Activated naive CD8-positive, alpha-beta T cell treated with anti-CD3 and anti-CD28 coated beads, Interleukin-2, amount 10 ng/mL, durations not matched to agents 7 days and 5 days (primary cell): ENCODE measurements at places on chromosomes 7 and 10. TPM values are rescaled to one million over a fixed set of nuclear protein-coding genes. Genes with fewer than 3 reads are reported as not detected.

DNA sequence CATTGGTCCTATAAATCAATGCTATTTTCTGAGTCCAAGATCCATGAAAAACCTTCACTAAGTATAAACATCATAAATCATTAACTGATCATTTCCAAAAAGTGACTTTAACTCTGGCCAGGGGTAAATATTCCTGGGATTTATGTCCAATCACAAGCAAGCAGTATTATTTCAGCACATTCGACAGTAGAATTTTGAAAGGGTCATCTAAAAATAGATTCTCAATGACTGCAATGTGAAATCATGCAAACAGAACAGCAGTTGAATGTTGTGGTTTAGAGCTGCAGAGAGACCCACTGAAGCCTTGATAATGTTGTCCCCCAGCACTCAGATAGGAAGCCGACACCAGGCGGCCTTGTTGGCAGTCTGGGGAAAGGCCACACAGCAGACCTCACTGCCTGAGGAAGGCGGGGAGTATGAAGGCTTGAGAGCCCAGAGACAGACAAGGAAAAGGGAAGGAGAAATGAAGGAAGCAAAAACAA, 38.1 kb downstream of the FAM107B start:
- H3K36me3 ChIP-seq: no peaks in the 10 kb centered on the region
- peaks cover 5% of the 10 kb centered on the region for H3K4me1 ChIP-seq
- no peak overlapping the region for H3K27ac ChIP-seq
- H3K4me3 ChIP-seq: no peak overlapping the region
- no peak for DNase-seq

DNA sequence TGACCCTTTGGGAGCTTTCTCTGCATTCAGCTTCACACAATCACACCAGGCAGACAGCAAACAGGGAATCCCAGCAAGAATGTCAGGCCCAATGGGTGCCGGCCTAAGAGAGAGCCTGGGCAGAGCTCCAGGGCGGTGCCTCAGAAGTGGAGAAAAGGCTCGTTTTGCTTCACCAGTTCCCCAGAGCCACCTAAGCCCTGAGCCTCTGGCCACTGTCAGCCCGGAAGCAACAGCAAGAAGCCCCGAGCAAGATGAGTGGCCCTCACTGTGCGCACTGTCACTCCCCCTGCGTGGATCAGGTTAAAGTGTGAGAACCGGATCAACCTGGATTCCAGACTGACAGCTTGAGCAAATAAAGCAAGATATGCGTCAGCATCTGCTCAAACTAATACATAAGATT, 14.7 kb downstream of the CNPY1 start:
- H3K4me1 ChIP-seq: peaks cover 12% of the 10 kb centered on the region
- no peak overlapping the region for H3K27ac ChIP-seq
- no peaks in the 10 kb centered on the region for H3K36me3 ChIP-seq
- no peak overlapping the region for H3K4me3 ChIP-seq

DNA sequence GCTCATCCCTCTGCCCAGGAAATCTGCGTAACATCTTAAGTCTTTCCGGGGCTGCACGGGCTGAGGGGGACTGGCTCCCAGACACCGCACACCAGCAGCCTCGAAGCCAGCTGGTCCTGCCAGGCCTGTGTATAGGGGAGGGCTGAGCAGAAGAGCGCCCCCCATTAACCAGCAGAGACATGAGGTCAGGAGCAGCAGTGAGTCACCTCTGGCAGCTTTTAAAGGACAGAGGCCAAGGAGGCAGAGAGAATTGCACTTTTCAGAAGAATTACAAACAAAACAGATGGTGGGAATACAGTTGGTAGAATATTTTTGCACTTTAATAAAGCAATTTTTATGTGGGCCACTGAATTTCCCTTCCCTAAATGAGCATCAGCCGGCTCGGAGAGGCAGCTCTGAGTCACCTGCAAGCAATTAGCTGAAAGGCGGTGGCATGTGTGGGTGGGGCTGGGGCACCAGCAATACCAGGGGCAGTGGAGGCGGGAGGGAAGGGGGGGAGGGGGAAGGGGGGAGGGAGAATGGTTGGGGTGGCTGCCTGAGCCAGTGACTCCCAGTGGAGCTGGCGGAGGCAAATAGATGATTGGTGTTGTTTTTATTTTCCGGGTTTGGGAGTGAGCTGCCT, 39.1 kb downstream of the GOLGA7B start:
- no peaks in the 10 kb centered on the region for H3K36me3 ChIP-seq
- DNase-seq: no peak
- peak overlapping the region; percentile 38 for H3K27ac ChIP-seq
- no peak overlapping the region for H3K4me3 ChIP-seq
- H3K4me1 ChIP-seq: peaks cover 4% of the 10 kb centered on the region
- H3K27me3 ChIP-seq: peaks cover 3% of the 10 kb centered on the region

GRCh38 chr10:21481407-21481806, 44.1 kb downstream of the SKIDA1 start:
- H3K27ac ChIP-seq: no peak overlapping the region
- H3K27me3 ChIP-seq: no peaks in the 10 kb centered on the region
- H3K4me1 ChIP-seq: no peaks in the 10 kb centered on the region
- no peaks in the 10 kb centered on the region for H3K36me3 ChIP-seq

GRCh38 chr7:99392659-99393354, 15.6 kb downstream of the PDAP1 start:
- peak overlapping the region; percentile 82 for H3K27ac ChIP-seq
- DNase-seq: peak; percentile 84
- peaks cover 13% of the 10 kb centered on the region for H3K4me1 ChIP-seq
- H3K4me3 ChIP-seq: peak overlapping the region; percentile 69
- peaks cover 17% of the 10 kb centered on the region for H3K36me3 ChIP-seq

GRCh38 chr7:27243340-27244163, 950 bp downstream of the EVX1 start:
- peak overlapping the region; percentile 29 for H3K4me3 ChIP-seq
- H3K36me3 ChIP-seq: no peaks in the 10 kb centered on the region
- H3K27ac ChIP-seq: peak overlapping the region; percentile 5
- peaks cover 91% of the 10 kb centered on the region for H3K27me3 ChIP-seq
- DNase-seq: no peak
- H3K4me1 ChIP-seq: peaks cover 15% of the 10 kb centered on the region

DNA sequence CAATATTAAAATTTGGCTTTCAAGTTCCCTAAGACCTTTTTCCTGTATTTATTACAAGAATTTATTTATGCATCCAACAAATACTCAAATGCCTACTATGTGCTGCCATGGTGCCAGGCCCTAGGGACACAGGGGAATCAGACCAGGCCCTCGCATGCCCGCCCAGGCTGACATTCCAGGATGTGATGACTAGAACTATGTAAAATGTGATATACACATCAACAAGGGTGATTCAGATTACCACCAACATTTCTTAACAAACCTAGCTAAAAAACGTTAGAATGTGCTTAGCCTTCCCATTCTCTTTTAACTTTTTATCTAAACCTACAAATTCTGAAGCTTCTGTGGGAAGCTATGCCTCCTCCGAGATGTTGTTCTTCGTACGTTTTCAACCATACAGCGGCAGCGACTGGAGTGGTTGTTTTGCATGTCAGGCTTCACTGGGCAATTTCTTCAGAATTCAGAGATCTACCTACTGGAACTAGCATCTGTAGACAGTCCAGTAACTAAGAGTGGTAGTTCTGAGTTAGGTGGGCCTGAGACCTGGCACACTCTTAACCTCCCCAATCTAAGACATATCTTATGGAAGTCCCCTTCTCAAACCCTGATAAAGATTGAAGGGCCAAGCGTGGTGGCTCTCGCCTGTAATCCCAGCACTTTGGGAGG, 22.1 kb downstream of the GNA12 start:
- H3K27me3 ChIP-seq: no peaks in the 10 kb centered on the region
- no peak overlapping the region for H3K4me3 ChIP-seq
- H3K4me1 ChIP-seq: peaks cover 3% of the 10 kb centered on the region
- H3K36me3 ChIP-seq: no peaks in the 10 kb centered on the region
- H3K27ac ChIP-seq: no peak overlapping the region

VGF gene
- total RNA-seq: 0.14 TPM
